ENCODE measurements at places on chromosomes 6 and 20.

- DNase-seq, result no peak
Observed at GRCh38 chr20:43825581-43825980, 89.1 kb upstream of the TOX2 start.

GRCh38 chr6:26602262-26602661 lies 5.5 kb downstream of the ABT1 start:
- no peak for DNase-seq

DNA sequence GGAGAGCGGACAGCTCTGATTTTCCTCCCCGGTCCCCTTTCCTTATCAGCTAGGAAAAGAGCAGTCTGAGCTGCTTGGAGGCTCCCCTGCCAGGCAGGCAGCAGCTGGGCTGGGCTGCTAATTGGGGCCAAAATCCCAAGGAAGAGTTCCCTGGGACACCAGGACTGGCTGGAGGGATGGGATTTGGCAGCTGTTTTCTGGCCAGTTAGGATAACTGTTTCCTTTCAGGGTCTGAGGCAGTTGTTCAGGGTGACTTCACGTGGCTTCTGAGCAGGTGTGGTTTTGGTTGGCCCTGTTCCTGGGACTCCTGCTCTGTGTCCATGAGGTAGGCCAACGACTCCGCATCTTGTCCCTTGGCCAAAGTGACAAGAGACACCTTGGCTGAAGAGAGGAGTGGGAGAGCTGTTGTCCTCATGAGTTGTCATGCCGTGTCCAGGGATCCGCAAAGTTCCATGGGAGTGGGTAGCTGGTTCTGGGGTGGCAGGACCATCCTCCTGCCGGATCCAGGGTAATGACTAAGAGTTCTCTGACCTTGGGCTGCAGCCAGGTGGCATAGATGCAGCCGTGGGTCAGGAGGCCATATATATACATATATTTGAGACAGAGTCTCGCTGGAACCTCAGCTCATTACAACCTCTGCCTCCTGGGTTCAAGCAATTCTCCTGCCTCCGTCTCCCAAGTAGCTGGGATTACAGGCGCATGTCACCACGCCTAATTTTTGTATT lies 21.2 kb downstream of the MRPS18A start:
- DNase-seq, result no peak

- no peak for DNase-seq
Observed at GRCh38 chr6:45488889-45489288, 111.2 kb upstream of the SUPT3H start.

GRCh38 chr6:110188791-110189190 lies 8.6 kb downstream of the CDC40 start:
- no peak for DNase-seq

DNA sequence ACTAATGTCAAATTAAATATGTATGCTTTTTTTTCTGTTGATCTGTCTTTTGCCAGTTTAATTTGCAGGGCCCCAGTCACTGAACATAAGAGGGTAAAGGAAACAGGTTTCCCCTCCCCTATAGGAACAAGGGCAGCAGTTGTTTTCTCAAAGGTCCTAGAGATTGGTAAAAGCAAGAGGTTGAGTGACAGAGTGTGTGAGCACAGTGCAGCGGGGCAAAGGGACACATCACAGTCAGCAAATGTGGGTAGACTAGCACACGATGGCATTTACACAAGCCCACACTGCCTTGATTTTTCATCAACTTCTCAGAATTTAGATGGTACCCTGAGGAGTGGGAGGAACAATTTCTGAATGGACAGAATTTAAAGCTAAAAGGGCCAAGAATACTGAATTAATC lies 138.7 kb upstream of the MYLIP start:
- no peak for DNase-seq

DNA sequence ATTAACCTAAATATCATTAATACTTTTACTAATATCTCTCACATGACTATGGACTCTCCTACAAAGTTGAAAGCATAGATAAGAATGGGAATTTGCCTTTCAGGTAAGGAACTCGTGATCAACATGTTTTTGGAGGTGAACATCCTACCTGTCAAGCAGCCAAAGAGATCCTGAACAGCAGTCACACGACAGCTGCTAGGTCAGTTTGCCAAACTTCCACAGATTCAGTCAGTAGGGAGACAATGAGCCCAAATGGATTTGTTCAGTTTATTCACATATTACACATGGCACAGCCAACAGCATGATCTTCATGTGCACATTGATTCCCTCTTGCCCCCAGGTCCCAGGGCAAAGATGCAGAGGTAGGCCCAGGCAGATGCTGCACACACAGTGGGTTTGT lies 86.1 kb upstream of the LOC128125822 start:
- no peak for DNase-seq

- DNase-seq, result no peak
Observed at GRCh38 chr6:82129797-82130196, 117.7 kb downstream of the IBTK start.

DNA sequence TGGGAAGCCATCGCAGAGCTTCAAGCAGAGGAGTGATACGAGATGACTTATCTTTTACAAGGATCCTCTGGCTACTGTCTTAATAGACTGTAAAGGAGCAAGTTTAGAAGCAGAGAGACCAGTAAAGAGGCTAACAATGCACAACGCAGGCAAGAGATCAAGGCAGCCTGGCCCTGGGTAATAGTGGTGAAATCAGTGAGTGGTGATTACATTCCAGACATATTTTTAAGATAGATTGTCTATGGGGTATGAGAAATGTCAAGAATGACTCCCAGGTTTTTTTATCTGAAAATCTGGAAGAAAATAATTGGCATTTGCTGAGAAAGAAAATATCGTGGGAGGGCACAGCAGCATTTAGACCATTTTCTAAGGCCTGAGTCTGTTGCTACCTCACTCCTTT lies 213.6 kb upstream of the HTR1E start:
- no peak for DNase-seq

- DNase-seq, result no peak
Observed at GRCh38 chr20:25992146-25992545, 295.5 kb upstream of the ZNF337 start.

DNA sequence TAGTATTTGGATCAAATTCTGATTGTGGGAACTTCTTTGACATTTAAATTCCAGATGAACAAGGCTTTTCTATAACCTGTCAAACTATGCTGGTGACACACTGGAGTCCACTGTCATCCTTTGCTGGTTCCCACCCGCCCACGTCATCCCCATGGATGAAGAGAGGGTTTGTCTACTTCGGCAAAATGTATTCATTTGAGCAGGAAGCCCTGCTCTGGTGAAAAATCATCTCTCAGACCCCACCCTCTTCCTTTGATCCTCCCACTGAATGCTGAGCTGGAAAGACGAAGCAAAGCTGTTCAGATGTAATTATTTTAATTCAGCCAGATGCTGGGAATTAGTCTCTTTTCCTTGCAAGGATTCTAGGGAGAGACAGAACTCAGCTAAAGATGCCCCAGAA lies 50.5 kb downstream of the CPNE5 start:
- DNase-seq, result no peak

DNA sequence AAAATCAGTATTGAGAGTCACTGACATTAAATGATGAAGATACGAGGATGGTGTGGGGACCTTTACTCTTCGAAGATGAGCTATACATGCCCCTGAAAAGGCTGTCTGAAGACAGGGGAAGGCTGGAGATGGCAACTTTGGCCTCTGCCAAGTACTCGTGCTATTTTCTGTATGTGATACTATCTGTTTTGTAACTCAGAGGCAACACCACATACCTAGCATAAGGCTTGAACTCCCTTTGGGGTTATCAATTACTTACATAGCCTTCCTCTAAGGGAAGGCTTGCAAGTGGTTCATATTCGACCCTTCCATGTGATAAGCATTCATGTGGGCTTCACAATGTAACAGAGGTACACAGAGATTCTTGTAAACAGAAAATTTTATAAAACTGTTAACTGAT lies 68.7 kb upstream of the FBXO30 start:
- DNase-seq, result no peak

- no peak for DNase-seq
Observed at GRCh38 chr20:17856024-17856564, 112.5 kb downstream of the SNX5 start.

GRCh38 chr6:139834232-139834631 lies 459.8 kb upstream of the CITED2 start:
- no peak for DNase-seq

- DNase-seq, result no peak
Observed at GRCh38 chr6:106070636-106071035, 15.5 kb upstream of the PRDM1 start.

- DNase-seq, result no peak
Observed at GRCh38 chr6:81204731-81205130, 547.8 kb downstream of the TENT5A start.

DNA sequence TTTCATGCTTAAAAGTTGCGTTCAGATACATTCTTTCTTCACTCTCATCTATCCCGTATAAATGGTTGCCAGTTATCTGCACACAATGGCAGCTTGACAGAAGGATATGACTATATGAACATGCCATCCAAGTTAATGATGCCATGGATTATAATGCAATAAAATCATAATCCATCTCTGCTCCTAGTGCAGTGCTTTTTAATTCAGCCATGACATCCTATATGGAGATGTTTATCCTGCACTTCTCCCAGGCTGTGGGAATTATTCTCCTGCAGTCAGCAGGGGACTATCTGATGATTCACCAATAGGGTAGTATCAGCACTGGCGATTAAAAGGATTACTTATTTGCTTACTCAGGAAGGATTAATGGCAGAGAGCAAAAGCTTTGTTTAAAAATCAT lies 273.8 kb downstream of the SAMD5 start:
- no peak for DNase-seq

- DNase-seq, result no peak
Observed at GRCh38 chr6:42817907-42818306, 36.1 kb downstream of the BICRAL start.

DNA sequence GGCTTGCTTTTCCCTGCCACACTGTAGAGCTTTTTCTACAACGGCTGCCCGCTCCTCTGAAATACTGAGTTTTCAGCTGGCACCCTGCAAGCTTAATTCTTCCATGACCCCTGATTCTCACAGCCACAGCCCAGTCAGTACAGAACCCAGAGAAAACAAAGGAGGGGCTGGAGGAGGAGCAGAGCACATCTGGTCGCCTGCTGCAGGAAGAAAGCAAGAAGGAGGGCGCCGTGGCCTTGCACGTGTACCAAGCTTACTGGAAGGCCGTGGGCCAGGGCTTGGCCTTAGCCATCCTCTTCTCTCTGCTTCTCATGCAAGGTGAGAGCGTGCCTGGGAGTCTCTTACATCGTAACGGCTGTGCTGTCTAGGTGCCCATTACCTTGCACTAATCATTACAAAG lies 11.3 kb downstream of the DLK2 start:
- DNase-seq, result no peak

DNA sequence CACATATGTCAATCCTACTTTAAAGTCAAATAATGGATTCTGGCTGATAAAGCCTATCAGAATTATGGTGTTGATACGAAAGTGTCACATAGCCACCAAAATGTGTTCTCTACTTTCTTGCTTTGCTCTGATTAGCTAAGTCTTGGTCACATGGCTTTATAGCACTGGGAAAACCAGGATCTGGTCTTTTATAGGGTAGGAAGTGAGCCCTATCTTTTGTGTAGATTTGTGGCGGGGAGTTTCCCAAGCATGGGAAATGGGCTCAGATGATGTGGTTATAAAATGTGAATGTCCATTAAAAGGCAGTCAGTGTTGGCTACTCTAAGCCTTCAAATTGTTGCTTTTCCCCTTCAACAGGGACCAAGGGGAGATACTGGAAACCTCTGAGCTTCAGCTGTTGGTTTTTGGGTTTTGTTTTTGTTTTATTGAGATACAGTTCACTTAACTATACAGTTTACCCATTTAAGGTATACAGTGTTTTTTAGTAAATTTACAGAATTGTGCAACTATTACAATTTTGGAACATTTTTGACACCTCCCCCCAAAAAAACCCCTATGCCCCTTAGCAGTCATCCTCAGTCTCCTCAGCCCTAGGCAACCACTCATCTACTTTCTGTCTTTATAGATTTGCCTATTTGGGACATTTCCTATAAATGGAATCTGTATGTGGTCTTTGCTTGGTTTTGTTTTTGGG lies 12.2 kb downstream of the RRP36 start:
- DNase-seq, result no peak

DNA sequence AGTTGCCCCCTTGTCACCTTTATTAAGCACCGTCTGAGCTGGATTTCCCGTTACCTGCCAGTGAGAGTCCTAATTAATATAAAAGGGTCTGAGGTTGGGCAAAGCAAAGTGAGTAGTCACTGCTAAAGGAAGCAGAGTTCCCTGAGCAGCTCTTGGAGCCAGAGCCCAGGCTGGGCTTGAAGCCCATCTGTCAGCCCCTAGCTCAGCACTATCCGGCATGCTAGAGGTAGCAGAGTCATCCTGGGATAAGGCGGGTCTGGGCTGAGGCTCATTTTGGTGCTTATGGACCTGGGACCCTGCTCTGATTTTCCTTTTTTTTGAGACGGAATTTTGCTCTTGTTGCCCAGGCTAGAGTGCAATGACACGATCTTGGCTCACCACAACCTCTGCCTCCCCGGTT lies 46.2 kb downstream of the ADNP start:
- DNase-seq, result no peak

GRCh38 chr6:106475284-106475683 lies 114.8 kb downstream of the CRYBG1 start:
- no peak for DNase-seq

GRCh38 chr6:166551754-166552495 lies 34.6 kb downstream of the RAMACL start:
- no peak for DNase-seq

DNA sequence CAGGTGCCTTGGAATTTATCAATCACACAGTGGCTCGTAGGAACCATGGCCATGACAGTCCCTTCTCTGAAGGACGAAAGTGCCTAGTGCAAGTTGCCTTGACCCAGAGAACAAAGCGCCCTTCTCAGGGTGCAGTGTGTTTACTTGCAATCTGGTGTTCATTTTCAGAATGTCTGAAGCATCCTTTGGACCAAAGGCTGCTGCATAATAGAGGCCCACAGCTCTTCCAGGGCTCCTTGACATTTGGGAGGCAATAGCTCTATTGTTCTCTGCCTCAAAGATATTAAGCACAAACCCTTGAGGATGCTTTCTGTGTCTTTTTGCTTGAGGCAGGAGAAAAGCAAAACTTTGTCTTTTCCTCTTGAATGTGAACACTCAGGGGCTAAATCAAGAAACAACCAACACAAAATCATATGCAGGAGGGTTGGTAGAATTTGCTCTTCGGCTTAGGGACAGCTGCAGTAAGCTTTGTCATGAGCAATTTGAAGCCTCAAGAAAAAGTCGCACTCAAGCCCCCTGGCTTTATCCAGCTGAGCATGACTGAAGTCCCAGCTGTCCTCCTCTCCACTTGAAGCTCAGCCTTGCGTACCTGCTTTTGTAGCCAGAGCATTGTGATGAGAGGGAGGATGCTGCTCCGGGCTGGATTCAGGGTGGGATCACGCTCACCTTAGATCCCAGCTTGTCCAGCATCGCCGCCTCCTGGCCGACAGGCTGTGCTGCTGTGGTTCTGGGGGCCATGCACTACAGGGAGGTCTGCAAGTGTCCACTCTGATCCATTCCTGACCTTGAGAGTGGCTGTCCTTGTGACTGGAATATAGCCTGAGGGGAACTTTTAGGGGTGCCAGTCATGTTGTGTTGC lies 495.4 kb downstream of the CDH26 start:
- DNase-seq, result no peak

- DNase-seq, result no peak
Observed at GRCh38 chr20:50415516-50416268, 94.5 kb upstream of the PTPN1 start.

- no peak for DNase-seq
Observed at GRCh38 chr6:13877051-13877450, 47.7 kb upstream of the RNF182 start.

GRCh38 chr6:13447949-13448724 lies 39.3 kb downstream of the GFOD1 start:
- no peak for DNase-seq

- DNase-seq, result no peak
Observed at GRCh38 chr6:128337619-128338018, 182.8 kb downstream of the PTPRK start.

GRCh38 chr6:167152862-167153261 lies 4.9 kb downstream of the GPR31 start:
- no peak for DNase-seq

Measured in stimulated activated effector memory CD8-positive, alpha-beta T cell treated with anti-CD3 and anti-CD28 coated beads, Interleukin-12 subunit alpha, Interleukin-12 subunit beta, amount 100 ng/mL, for 72 hours (primary cell).